ENCODE measurements at places on chromosomes 6 and 20.

GRCh38 chr6:20688710-20689500, 154.6 kb downstream of the CDKAL1 start:
- no peak for DNase-seq

- no peak for DNase-seq
These were observed 67.8 kb downstream of the SCAND1 start for GRCh38 chr20:35886537-35886936.

DNA sequence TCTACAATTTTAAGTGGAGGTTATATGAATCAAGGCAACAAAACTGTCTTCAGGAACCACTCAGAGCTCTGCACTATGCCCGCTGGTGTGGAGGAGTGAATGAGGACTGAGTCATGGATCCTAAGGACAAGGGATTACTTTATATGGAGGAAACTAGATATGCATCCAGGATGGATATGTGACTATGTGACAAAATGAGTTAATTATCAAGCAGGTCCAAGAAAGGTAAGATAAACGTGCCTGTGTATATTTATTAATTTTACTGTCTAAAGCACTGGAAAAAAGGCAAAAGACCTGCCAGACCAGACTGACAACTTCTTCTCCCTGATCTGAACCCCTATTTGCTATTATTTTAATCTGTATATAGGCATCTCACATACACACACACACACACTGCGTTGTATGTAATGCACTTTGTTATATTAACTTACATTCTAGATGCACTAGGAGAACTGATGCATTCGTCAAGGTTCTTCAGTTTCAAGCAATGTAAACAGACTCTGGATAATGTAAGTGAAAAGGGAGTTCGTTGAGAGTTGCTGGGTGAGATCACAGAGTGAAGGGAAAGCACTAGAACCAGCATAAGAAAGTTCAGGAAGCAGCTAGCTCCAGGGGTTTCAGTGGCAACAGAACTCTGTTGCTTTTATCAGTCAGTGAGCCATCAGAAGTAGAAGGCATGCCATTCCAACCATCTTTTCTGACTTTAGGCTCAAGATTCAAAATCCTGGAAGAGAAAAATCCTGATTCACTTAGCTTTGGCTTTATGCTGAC, 26.4 kb upstream of the ADGRG6 start:
- DNase-seq, result no peak

DNA sequence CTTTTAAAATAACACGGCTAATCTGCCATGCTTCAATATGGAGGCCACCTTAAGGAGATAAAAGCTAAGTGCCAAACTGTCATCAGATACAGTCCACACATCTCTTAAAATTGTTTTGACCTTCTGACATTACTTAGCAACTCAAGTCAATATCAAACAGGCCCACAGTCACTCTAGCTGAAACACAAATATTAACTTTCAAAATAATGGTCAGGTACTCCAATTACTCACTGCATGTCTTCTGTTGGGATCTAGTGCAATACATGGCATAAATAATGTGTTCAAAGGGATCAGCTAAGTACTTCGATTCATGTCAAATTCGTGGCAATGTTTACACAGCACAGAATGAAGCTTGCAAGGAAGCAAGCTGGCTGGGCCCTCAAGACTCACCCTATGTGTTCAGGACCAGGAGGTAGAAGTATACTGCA, 133.9 kb upstream of the BEND6 start:
- DNase-seq, result no peak

- no peak for DNase-seq
These were observed 215.6 kb upstream of the HEY2 start for GRCh38 chr6:125533710-125534397.

DNA sequence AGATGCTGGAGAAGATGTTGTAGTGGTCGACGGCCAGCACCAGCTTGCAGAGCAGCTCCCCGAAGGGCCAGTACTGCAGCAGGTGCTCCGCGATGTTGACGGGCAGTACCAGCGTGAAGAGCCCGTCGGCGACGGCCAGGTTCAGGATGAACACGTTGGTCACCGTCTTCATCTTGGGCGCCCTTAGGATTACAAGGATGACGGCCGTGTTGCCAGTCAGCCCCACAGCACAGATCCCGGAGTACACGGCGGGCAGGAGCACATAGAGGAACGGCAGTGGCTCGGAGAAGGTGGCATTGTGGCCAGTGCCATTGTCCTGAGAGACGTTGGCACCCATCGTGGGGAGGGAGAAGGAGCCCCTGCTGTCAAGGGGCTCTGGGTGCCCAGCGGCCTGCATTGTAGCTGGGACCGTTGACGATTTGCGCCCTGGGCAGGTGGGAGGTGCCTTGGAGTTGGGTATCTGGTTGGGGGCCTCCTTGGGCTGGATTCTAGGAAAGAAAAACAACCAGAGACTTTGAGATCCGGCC, 867 bp downstream of the NPBWR2 start:
- DNase-seq, result no peak

DNA sequence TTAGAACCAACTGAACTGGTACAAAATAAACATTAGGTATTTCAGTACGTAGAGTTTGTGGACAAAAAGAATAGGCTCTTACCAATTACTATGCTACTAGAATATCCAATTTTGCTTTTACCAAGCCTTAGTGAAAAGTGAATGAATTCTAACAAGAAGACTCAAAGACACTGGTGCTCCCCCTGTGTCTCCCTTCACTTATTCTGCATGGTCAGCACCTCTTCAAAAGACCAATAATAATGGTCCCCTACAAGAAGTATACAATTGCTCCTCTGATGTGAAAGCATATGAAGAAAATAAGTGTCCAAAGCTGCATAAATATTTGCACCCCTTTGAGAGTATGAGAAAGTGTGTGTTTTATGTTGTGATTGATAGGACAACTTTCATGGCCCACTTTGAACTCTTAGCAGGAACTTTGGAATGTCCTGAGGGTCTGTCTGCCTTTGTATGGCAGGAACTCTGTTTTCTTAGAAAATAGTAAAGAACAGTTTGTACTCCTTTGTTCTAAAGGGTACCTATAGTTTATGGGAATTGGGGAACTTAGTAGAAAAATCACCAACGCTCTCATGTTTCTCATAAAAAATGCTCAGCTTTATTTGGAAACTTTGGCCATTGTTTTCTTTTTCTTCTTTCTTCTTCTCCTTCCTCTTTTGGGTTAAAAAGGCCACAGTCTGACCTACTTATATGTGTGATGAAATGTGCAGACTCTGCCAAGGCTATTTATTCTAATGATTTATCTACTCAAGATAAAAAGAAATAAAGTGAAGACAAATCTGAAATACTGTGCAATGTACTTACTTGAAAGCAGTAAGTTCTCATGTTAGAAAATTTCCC, 352.4 kb downstream of the LAMA2 start:
- DNase-seq, result no peak

GRCh38 chr6:168042426-168043192, 36.4 kb downstream of the FRMD1 start:
- DNase-seq, result no peak

GRCh38 chr6:28137505-28137981, 4.1 kb upstream of the ZKSCAN8 start:
- DNase-seq, result no peak

- DNase-seq, result no peak
These were observed 55.6 kb downstream of the ARMC2 start for GRCh38 chr6:108903796-108904195.

DNA sequence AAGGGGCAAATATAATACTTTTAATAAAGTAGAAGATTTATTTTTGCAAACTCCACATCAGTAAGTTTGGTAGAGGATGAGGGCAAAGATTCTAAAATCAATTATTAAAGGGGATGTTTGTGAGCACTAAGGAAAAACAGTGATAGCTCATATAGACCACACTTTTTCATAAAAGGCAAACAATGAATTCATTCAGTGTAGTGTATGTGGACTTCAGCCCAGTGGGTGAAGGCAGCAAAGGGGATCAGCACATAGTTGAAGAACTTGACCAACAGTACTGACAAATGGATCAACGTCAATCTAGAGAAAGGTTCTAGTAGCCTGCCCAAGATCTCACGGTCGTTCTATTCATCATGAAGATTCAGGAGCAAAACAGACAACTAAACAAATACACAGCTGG, 45.3 kb downstream of the MAK start:
- DNase-seq, result no peak

DNA sequence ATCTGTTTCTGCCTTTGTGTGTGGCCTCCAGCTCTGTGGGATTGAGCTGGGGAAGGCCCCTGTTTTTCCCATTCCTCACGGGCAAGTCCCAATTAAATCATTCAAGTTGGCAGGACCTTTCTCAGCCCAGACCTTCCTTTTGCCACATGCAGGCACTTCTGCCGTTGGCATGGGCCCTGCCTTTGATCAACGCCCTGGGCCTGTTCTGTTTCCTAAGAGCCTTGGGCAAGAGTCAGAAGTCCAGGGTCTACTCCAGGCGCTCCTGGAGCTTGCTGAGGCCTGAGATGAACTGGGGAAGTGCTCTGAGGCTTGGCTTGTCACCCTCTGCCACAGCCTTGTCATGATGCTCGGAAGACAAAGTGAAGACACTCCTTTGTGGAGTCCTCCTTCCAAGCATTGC, 7.1 kb downstream of the IP6K3 start:
- DNase-seq, result no peak

Measured in stimulated activated CD4-positive, alpha-beta T cell treated with anti-CD3 and anti-CD28 coated beads, TNF-alpha, amount 100 ng/mL, for 48 hours (primary cell).